GM13977 (cell line): ENCODE measurements at places on chromosomes 2 and 18.

- no peak for DNase-seq
Observed at GRCh38 chr2:26652361-26653041, 11.3 kb upstream of the CIB4 start.

GRCh38 chr18:62880673-62881364 lies 165.5 kb downstream of the PHLPP1 start:
- no peak for DNase-seq

DNA sequence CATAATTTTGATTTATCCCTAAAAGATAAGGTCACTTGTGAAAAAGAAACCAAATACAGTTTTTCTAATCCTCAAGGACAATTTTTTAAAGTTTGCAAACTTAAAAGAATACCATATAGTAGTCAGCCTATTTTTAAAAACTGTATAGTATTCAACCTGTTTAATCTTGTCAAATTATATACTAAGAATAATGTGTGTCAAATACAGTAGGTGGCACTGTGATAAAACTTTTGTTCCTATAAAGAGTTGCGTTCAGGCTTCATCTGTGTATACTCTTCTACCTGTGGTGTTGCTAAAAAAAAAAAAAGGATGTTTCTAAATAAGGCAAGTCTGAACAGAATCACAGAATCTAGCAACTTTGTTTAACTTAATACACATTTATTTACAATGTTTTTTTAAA lies 68.6 kb downstream of the CCDC138 start:
- DNase-seq, result no peak

DNA sequence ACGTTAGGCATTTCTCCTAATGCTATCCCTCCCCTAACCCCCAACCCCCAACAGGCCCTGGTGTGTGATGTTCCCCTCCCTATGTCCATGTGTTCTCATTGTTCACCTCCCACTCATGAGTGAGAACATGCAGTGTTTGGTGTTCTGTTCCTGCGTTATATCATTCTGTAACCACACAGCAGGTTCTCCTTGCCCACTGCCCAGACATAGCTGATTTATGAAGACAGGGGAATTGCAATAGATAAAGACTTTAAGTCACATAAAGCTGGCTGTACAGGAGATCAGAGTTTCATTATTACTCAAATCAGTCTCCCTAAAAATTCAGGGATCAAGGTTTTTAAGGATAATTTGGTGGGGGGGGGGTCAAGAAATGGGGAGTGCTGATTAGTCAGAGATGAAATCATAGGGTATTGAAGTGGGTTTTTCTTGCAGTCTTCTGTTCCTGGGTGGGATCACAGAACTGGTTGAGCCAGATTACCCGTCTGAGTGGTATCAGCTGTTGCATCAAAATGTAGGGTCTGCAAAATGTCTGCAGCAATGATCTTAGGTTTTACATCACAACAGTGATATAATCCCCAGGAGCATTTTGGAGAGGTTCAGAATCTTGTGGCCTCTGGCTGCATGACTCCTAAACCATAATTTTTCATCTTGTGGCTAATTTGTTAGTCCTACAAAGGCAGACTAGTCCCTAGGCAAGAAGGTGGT lies 392.1 kb upstream of the KCNJ3 start:
- no peak for DNase-seq

DNA sequence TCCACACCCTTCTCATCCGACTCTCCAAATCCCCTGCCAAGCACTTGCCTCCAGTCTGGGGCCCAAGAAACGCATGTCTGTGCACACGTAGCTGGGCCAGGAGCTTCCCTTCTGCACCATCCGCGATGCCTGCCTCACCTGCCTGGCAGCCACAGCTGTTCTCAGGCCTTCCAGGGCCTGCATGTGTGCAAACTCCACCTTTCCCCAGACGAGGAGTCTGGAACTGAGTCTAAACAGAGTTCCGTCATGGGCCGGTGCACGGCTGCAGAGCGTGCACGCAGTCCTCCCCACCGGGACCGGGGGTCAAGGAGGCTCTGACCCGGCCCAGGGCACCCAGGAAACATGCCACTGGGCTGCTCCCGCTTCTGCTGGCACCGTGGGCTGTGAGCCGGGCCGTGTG lies 66.8 kb upstream of the SALL3 start:
- DNase-seq, result no peak

GRCh38 chr18:6021306-6022073 lies 126.2 kb upstream of the TMEM200C start:
- DNase-seq, result no peak

DNA sequence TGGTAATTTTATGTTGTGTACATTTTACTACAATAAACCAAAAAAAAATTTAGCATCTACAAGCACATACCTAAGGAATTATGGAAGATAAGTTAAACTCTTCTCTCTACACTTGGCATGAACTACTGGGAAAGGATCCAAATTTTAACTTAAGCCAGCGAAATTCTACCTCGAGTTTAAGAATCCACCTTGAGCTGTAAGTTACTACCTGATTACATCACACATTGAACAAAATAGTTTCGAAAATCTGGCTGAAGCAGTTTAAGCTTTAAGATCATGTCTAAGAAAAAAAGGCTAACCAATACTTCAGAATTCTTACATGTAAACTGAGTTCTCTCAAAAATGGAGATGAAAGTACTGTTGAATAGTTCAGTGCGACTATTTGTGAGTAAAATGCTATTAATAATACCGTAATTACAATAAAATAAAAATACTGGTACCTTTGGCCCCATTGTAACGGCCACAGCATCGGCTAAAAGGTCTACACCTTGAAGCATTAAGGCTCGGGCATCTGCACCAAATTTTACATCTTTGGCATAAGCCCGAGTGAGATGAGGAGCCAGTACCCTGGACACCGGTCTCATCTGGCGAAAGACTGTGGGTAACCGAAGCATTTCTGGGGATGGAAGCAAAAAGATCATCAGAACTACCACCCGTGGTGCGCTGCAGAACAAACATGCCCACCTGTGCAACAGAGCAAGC lies 1.3 kb downstream of the HSPD1 start:
- DNase-seq, result no peak

- no peak for DNase-seq
Observed at GRCh38 chr2:4324531-4324930, 621.2 kb downstream of the DCDC2C start.

GRCh38 chr2:150296770-150297546 lies 190.5 kb downstream of the RND3 start:
- DNase-seq, result no peak

- peak; percentile 35 for DNase-seq
Observed at GRCh38 chr18:49813069-49813318, 339 bp downstream of the ACAA2 start.

DNA sequence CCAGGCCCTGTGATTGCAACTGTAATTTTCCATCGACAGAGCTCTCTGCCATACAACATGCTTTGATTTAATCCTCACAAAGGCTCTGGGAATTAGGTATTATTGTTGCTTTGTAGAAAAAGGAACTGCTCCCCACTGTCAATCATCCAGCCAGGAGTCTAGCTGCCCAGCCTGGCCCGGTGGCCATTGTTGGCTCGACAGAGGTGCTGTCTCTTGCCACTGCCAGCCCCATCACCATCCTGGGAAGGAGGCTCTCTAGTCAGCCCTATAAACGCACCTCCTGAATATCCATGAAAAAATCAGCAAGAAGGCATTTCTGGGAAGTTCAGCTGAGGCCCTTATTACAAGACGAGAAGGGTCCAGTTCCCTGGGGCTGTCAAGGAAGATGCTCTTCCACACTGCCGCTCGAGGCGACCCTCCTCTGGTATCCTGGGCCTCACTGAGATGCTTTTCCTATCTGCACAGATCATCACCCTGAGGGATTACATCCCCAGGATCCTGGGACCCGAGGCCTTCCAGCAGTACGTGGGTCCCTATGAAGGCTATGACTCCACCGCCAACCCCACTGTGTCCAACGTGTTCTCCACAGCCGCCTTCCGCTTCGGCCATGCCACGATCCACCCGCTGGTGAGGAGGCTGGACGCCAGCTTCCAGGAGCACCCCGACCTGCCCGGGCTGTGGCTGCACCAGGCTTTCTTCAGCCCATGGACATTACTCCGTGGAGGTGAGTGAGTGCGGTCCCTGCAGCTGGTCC lies 71.0 kb downstream of the TPO start:
- no peak for DNase-seq

DNA sequence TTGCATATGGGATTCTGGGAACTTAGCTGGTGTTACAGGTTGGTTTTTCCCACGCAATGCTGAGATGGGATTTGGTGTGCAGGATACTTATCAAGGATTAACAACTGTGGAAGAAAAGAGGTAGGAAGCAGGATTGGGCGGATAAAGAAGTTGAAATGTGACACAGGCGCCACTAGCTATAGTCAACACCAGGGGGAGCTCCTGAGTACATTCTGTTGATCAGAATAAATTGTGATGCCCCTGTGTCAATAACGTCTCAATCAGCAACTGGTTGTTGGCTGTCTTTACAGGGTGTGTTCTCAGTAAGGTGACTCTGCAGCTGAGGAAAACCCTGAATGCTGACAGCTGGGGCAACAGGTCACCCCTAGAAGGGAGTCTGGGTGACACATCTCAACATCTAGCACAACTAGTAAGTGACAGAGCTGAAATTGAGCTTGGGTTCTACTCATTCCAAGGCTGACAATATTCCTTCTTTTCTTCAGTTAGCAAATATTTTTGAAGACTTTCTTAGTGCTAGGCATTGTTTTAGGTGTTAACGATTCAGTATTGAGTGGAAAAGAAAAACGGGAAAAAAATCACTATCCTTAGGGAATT lies 143.0 kb downstream of the ARL6IP6 start:
- peak; percentile 25 for DNase-seq

DNA sequence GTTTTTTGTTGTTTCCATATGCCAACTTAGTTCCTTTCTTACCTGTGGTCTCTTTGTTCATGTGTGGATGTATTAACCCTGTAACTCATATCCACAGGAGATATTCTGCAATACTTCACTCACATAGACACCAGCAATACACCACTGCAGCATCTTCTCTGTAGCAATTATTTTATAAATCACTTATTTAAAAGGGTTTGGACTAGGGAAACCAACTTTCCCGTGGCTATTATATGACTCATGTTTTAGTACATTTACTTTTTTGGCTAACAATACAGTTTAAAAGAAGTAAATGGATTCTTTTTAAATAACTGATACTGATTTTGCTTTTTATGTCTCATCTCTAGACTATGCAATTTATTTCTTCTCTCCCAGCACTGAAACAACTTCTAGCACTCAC lies 488.9 kb downstream of the MBD2 start:
- no peak for DNase-seq

GRCh38 chr18:26293982-26294381 lies 67.7 kb downstream of the TAF4B start:
- DNase-seq, result no peak

GRCh38 chr2:217162533-217162932 lies 302.7 kb upstream of the TNP1 start:
- no peak for DNase-seq

- no peak for DNase-seq
Observed at GRCh38 chr2:227340106-227340505, 15.1 kb downstream of the MFF start.

DNA sequence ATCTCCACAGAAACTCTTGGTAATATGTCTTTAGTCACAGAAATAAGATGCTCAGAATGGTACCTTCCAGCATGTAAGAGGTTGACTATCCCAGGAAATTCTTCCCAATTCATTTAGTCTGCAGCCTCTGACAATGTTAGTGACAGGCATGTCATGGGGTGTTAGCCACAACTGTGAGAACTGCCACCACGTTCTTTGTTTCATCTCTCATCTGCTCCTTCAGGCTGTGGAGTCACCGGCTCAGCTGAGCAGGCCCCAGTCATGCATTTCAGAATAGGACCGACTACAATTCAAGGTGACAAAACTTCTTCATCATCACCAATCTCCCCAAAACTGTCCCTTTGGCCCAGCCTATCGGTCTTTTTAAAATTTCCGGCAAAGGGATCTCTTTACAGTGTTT lies 167.5 kb downstream of the AKAIN1 start:
- DNase-seq, result no peak

- DNase-seq, result peak; percentile 62
Observed at GRCh38 chr2:129936334-129936934, 43.0 kb upstream of the RAB6C start.

GRCh38 chr2:88058191-88058590 lies 2.6 kb upstream of the KRCC1 start:
- no peak for DNase-seq

- DNase-seq, result no peak
Observed at GRCh38 chr2:179250095-179250494, 14.5 kb downstream of the SESTD1 start.

DNA sequence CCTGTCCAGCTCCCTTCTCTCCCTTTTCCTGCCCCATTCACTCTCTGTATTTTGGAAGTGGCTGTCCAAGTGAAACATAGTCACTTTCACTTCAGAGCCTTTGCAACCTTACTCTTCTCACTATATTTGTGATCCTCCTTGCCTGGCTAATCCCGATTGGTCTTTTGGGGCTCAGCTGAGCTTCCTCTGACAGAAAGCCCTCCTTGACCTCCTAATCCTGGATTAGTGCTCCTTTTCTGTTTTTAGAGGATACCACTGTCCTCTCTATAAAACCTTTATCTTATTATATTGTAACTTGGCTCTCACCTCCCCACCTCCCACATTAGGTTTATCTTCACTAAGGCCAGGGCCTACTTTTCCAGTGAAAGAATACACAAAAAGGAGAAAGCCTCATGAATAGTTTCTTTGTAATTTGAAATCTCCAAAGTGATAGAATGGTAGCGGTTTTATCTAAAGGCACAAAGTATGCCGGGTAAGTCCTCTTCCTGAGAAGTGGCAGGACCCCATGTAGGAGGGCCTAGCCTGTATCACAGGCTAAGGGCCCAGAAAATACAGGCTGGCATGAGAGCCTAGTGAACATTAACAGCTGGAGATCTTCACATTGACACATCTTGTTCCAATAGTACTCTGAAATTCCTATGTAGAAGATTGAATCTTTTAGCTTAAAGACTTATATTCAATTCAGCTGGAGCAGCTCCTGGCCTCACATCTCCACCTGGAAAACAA lies 83.1 kb upstream of the GAREM1 start:
- no peak for DNase-seq

DNA sequence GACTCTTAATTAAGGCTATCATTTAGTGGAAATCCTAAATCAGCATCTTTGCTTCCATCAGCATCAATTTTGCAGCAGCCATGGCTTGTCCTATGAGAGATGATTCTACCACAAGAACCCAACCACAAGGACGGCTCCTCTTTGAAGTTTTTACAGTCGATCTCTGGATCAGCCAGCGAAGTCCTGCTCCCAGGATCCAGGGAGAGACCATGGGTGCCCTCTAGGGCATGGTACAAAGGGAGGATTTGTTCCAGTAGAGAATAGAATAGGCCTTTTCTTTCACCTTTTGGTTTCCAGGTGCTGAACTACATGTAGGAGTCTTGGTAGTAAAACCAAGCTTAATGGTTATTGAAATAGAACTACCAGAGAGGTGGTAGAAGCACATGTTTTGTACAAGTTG lies 52.7 kb downstream of the TMEM200C start:
- no peak for DNase-seq
